ENCODE measurements at places on chromosomes 12 and 14.

DNA sequence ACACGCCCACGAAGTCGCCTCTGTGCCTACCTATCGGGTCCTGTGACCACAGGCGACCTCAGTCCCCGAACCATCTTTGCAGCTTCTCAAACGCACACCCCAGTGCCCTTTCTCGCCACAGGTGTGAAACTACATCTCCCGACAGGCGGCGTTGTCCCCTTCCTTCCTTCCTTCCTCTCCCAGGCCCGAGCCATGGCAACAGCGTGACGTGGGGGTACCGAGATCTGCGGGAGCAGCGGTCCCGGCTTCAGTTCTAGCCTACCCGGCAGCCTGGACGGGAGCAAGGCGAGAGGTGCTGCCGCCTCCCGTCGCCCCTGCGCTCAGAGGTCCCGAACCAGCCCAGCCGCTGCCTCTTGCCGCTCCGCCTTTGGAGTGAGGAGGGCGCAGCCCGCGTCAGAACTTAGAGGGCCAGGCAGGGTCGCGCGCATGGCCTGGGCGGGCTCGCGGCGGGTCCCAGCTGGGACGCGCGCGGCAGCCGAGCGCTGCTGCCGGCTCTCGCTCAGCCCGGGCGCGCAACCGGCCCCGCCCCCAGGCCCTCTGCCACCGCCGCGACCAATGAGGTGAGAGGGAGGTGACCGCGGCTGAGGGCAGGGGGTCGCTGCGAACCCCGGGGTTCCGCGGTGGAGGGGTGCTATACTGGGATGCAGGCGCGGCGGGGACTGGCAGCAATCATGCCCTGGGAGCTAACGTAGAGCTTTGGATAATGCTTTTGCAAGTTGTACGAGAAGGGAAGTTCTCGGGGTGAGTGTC, at the start of gene COQ10A:
TSS of gene COQ10A (plus strand) at position 250 of the 750 bp plus-strand sequence. CDS start at position 427, 177 bp downstream.
- peak; percentile 92 for DNase-seq

- DNase-seq, result no peak
Measured at GRCh38 chr14:94341656-94342333, 18.7 kb upstream of the SERPINA6 start.

GRCh38 chr14:64501411-64502171, 2.0 kb downstream of the ZBTB25 start:
- DNase-seq, result peak; percentile 64

DNA sequence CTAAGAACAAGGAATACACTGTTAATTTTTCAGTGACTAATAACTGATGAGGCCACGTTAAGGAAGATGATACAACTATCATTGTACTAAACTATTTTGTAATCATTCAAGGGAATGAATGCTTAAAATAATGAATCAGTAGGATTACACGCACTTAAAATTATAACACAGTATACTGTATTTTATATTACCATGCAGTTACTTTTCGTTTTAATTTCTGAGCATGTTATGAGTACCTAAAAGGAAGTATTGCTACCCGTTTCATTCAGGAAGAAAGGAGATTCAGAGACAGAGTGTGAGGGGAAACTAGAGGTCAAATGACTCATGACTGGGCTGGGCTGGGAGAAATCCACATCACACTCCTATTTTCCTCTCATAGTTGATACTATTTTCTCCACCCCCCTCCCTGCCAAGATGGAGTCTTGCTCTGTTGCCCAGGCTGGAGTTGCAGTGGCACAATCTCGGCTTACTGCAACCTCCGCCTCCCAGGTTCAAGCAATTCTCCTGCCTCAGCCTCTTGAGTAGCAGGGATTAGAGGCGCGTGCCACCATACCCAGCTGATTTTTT, 202.0 kb downstream of the PPM1H start:
- no peak for DNase-seq

- no peak for DNase-seq
Measured at GRCh38 chr12:60803147-60803546, 1207.3 kb downstream of the SLC16A7 start.

GRCh38 chr12:94831081-94831751, 172.3 kb downstream of the NDUFA12 start:
- DNase-seq, result no peak

GRCh38 chr14:54818201-54819133, 84.2 kb downstream of the GCH1 start:
- peak; percentile 57 for DNase-seq

GRCh38 chr12:49200919-49201594, 12.2 kb upstream of the TUBA1A start:
- DNase-seq, result no peak

- DNase-seq, result no peak
Measured at GRCh38 chr12:5467931-5468330, 36.0 kb downstream of the NTF3 start.

DNA sequence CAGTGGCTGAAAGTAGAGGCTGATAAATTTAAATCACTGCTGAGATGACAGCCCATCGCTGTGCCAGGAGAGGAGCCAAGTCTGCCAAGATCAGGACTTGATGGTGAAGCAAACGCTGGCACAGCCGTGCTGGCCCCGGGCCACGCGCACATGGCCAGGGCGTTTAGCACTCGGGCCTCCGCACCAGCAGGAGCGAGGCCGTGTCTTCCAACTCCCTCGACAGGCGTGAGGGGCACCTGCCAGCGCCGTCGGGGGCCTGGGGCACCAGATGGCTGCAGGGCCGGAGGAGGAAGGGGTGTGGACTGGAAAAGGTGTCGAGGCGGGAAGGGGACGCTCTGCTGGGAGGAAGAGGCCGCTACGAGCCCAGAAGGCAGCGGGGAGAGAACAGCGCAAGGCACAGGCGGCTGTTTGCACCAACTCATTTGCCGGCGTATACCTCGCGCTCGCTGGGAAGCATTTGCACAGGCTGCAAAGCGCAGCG, 29.5 kb downstream of the RIMBP2 start:
- no peak for DNase-seq

DNA sequence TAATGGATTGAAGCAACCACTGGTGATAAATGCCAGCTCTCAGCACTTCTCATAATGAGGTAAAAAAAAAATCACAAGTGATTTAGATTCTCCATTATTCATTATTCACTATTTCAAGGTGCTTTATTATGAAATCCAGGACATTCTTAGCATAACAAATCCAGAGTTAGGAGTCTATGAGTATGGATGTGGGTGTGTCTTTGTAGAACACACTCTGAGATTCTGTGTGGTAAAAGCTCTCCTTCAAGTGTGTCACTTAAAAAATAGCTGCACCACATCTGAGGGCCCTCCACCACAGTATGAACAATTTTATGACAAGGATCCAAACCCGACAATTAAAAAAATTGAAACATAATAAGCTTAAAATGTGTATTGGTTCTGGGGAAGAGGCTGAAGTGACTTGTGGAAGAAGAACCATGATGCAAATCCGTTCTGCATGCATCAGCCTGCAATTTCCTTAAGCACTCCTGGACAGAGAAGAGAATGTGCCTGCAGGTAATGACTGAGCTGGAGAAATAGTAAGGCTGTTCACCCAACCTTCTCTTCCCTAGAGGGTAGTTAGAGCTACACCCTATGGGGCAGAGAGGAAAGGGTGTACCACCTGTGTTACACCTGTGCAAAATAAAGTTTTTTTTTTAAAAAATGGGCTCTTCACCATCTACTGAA, 488.5 kb upstream of the MGAT4C start:
- DNase-seq, result no peak

GRCh38 chr12:52232203-52232673, 805 bp upstream of the KRT7 start:
- DNase-seq, result no peak

GRCh38 chr12:10612984-10613348, 443 bp downstream of the MAGOHB start:
- peak; percentile 13 for DNase-seq

- DNase-seq, result no peak
Measured at GRCh38 chr14:91614187-91614586, 104.1 kb upstream of the PPP4R3A start.

DNA sequence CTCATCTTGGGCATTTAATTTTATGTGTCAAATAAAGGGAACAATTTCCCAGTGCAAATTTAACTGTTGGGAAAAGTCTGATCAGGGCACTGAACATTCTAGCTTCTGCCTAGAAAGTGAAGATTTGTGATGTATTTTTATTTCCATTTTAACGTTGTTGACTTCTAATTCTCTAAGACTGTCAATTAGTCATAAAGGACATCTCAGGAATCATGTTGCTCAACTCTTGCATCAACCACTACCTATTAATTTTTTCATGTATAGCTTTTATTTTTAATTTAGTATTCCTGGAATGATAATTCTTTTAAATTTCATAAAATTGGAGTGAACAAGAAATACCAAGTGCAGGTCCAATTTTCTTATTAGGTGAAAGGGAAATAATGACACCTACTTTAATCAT, 87.9 kb upstream of the METAP2 start:
- DNase-seq, result no peak

DNA sequence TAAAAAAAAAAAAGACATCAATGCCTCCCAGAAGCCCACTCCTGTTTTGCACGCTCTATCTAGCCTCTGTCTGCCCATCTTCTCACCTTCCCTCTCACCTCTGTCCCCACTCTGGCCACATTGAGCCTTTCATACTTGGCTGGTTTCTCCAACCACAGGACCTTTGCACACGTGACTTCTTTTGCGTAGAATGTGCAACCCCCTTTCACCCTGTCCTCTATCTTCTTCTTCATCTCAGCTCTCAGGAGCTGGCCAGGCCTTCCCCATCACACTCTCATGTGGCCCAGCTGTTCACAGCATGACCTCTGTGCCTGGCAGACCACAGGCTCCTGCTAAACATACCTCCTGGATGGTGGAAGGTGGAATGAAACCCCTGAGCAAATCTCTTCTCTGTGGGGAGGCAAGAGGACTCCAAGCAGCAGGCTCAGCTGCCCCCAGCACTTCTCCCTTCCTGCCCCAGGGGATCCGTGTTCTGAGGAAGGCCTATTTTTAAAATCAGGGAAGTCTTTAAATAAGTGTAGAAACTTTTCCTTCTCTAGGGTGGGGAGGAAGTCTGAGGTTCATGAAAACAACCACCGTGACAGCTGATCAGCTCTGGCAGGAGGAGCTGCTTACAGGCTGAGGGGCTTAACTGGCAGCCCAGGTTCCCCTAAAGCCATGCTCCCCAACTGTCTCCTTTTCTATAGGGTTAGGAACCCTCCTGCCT, 11.6 kb downstream of the HVCN1 start:
- DNase-seq, result no peak

DNA sequence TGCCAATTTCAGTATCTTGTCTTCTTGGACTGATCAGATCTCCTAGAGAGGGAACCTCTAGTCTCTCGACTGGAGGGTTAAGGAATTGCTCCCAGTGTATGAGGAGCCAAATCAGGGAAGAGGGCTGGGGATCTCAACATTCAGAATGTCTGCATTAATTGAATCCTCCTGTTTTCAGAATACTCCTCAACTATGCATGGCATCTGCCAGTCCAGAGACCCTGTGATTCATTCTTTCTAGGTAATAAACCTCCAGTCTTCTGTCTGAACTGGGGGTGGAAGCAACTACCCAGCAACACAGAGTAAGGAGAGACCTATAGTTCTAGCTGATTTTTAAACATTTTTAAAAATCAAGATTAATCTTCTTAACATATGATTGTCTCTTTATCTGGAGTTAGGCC, 92.7 kb downstream of the AKAP6 start:
- DNase-seq, result no peak

GRCh38 chr12:84542289-84542688, 370.3 kb downstream of the SLC6A15 start:
- no peak for DNase-seq

GRCh38 chr14:94113908-94114588, 3.5 kb downstream of the IFI27 start:
- no peak for DNase-seq

- DNase-seq, result peak; percentile 11
Measured at GRCh38 chr14:48690349-48690748, 895.8 kb downstream of the RPS29 start.

DNA sequence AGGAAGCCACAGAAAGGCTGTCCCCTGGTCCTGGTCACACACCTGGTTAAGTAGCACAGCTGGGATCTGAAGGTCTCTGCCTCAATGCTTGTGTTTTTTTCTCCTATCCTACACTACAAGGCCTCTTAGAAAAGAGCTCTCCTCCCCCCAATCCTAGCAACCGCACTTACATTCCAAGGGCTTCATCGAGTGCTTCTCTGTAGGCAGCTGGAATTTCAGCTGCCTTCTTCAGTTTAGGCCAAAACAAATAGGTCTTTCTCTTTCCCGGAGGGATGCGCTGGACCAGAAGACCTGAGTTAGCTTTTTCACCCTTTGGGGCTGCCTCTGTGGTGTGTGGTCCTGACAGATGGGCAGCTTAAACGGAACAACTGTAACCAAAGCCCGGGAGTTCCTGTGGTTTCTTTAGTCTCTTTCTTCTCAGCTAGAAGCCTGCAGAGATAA, 109.7 kb downstream of the GPATCH2L start:
- DNase-seq, result no peak

GRCh38 chr14:26265170-26265685, 332.6 kb downstream of the NOVA1 start:
- DNase-seq, result no peak

- peak; percentile 89 for DNase-seq
Measured at GRCh38 chr14:104865081-104865630, at the start of gene CEP170B. TSS of gene CEP170B (plus strand) at chr14:104865268. CDS start at chr14:104868451, 3,183 bp downstream.

DNA sequence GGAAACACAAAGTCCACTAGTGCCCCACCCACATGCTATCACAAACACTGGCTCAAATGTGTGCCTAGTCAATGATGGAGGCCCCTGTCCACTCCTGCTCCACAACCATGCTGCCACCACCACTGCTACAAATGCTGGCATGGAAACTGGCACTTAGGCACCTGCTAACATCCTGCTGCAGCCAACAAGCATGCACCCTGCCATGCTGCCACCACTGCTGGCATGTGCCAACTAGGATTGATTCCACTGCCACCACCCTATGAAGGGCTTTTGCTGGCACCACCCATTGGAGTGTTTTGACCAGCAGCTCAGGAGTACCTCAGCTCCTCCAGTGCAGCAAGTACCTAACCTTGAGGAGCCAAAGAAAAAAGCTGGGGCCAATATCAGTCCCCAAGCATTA, 236.6 kb downstream of the CCDC59 start:
- no peak for DNase-seq
